ENCODE measurements at places on chromosomes 2 and 18.

DNA sequence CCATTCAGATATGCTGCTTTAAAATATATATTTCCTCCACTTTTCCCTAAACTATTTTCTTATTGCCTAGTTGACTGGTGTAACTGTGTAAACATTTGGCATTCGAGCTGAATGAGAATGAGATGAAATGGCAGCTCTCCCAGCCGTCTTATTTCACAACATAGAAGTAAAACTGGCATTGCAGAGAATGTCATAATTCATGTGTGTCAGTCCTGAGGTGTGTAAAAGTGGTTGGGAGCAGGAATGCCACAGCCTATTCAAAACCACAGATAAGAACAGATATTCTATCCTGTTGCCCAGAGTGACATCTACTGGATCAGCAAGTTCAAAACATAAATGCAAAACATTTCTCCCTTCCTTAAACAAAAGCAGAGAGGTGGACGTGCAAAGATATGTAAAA, 565.5 kb upstream of the CHAC2 start:
- no peak for DNase-seq

DNA sequence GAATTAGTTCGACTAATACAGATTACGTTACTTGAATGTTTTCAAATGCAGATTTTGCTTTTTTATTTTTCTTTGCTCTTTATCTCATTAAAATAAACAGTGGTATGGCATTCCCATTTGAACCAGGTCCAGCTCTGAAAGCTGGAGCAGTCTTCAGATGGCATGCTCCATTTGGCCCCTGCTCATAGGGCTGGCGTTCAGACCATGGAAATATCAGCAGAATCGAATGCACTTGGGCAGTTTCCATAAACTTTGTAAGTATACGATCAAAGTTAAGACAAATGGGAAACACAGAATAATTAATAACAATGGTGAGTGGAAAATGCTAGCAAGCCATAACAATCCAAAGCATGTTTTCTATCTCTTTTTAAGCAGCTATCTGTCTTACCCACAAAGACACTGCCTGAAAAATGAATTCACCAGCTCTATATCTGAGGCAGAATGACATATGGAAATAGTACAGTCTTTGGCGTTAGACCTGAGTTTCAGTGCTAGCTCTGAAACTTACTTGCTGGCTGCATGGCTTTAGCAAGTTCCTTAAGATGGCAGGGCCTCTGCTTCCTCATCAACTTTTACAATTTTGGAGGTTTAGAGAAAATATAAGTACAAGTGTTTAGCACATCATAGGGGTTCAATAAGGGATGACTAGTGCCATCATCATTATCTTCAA, 131.6 kb downstream of the BCL2 start:
- no peak for DNase-seq

DNA sequence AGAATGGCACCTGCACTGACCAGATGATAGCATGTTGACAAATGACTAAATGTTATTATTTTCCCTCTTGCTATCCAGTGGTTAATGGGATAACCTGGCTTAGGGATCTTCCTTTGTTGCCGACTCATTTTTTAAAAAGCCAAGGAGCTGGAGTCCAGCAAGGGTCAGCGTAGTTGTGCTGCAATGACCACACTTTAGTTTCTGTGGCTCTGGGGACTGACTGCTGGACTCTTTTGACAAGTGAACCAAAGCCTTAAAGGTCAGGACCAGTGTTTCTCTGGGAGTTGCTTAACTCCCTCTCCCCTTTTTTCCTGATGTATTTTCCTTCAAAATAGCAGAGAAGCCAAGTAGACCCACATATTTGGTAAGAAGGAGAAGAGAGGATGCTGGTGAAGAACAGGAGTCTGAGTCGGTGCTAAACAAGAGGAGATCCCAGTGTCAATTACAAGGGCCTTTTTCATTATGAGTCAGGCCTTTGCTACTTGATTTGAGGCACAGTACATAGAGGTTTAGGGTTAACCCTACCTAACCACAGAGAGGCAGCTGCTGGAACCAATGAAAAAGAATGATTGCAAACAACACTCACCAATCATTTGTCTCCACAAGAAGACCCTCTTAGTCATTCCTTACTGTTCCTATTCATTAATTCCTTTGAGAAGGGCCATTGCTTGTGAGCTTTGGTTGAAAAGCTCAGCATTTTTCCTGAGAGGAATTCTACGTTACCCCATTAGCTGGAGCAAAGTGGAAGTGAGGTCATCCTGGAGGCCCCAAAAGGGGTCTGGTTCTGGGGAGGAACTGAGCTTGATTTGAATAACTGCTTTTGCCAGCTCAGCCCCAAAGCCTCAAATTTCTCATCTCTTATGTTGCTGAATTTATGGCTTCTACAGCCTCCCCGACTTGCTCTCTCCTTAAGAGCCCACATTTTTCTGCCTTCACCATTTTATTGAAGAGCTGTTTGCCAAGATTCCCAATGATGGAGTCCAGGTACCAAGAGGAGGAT, 137.6 kb upstream of the HNMT start:
- no peak for DNase-seq

GRCh38 chr2:132280912-132281311, 119.2 kb upstream of the ANKRD30BL start:
- no peak for DNase-seq

GRCh38 chr18:44786688-44787087, 106.0 kb downstream of the SETBP1 start:
- no peak for DNase-seq

- no peak for DNase-seq
Measured at GRCh38 chr2:105795575-105795934, 50.8 kb downstream of the NCK2 start.

DNA sequence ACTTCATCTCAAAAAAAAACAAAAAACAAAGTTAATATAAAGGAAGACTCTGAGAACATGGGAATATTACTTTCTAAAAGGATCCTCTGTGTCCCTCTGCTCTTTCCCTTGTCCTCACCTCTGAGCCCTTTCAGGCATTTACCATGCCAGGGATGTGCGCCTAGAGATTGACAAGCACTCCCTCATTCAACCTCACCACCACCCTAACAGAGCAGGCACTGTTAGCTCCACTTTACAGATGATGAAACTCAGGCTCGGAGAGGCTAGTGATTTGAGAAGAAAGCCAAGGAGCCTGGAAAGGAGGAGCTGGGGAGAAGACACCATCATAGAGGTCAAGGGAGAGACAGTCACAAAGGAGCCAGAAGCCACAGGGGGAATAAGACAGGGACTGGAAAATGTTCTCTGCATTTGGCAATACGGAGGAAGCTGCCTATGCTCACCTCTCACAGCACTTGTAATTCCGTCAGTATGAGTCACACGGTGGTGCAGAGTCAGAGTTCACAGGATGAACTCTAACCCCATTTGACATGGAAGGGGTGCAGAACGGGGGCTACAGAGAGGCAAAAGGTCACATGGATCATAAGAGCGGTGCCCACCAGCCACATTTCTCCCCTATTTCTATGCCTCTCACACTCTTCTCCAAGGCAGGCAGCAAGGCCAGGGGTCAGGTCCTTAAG, 101.8 kb upstream of the NFU1 start:
- DNase-seq: no peak

DNA sequence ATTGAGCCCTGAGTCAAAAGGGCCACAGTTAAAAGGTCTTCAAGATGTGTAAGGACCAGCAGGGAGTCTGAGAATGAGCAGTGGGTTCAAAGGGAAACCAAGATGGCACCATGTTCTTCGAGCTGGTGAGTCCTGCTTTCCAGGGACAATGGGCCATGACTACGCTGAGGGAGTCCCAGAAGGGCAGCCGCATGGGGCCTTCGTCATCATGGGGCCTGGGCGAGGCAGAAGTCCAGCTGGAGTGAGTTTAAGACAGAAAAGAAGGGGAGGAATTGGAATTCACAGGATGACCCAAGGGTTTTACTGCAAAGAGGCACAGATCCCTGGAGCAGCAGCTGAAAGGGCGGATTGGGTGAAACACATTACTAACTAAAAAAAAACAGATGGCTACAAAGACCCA, 340.8 kb upstream of the MYT1L start:
- DNase-seq: no peak

- DNase-seq: no peak
Measured at GRCh38 chr18:60067426-60068210, 167.8 kb downstream of the PMAIP1 start.

GRCh38 chr2:189621781-189622180, 39.5 kb upstream of the ASNSD1 start:
- no peak for DNase-seq
